ENCODE measurements at places on chromosomes 11 and 22.

DNA sequence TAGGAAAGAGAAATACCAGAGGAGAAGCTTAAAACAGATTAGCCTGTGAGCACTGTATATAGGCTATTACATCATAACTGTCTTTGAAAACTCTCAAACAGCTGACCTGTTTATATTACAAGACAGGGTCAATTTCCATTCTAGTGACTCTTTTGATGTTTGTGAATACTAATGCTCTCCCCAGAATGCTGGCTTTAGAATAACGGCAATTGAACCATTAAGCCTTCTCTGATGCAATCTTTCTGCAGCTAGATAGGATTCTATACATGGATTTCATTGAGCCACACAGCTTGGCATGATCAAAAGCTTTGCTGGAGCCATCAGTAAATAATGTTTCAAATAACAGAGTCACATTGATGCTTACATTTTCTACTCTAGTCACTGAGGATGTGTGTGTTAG is 122.7 kb upstream of the FAT3 start:
- DNase-seq, result no peak

- no peak for DNase-seq
These were observed 6.7 kb upstream of the CAPRIN1 start for GRCh38 chr11:34044664-34045485.

- no peak for DNase-seq
These were observed 126.4 kb downstream of the SEZ6L start for GRCh38 chr22:26295563-26296126.

GRCh38 chr22:36469094-36469710 is 12.2 kb downstream of the TXN2 start:
- no peak for DNase-seq

- DNase-seq, result no peak
These were observed 42.9 kb downstream of the GAB4 start for GRCh38 chr22:16965083-16965482.

DNA sequence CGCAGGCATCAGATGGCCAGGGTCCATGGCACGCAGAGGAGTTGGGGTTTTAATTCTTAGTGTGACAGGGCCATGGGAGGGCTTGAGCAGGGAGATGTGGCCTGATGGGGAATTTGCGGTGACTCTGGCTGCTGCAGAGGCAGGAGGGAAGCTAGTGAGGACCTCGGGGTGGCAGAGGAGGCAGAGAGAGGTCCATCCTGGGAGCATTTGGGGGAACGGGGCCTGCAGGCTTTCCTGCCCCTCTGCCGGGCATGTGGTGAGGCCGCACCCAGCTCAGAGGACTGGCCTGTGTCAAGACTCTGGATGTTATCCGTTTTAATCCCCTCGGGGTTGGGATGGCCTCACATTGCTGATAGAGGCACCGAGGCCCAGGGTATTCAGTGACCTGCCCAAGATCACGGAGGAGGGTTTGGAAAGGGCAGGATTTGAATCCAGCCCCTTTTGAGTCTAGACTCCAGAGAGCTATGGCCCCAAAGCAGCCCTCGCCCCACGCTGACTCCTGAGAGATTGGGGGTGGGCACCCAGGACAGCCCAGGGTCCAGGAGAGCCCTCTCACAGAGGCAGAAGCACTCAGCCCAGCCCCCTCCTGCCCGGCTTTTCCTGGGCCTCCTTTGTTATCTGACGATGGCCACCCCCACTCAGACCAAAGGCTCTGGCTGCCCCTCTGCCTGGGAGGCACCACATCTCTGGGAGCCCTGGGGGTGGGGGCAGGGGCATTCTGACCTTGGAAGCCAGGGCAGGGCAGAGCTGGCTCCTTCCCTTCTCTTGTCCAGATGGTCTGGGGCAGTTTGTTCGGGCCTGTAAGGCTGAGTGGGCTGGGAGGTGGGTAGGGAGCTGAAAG is 13.9 kb downstream of the MGAT3 start:
- no peak for DNase-seq

DNA sequence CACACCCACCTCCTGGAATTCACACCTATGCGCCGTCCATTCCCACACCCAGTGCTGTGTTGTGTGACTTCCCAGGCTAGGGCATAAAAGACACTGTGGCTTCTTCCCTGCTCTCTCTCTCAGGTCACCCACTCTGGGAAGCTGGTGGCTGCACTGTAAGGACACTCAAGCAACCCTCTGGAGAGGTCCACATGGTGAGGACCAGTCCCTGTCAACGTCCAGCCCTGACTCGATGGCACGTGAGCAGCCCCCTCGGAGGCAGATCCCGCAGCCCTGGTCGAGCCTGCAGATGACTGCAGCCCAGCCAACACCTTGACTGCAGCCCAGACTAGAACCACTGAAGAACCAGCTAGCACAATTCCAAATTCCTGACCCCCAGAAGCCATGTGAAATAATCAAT is 16.2 kb downstream of the CBX7 start:
- DNase-seq, result no peak

GRCh38 chr22:23832226-23833016 is 6.4 kb downstream of the DERL3 start:
- DNase-seq, result no peak

GRCh38 chr22:37062376-37062675 is 10.8 kb downstream of the KCTD17 start:
- DNase-seq, result no peak

GRCh38 chr22:22246706-22247105 is 2.1 kb downstream of the VPREB1 start:
- no peak for DNase-seq

DNA sequence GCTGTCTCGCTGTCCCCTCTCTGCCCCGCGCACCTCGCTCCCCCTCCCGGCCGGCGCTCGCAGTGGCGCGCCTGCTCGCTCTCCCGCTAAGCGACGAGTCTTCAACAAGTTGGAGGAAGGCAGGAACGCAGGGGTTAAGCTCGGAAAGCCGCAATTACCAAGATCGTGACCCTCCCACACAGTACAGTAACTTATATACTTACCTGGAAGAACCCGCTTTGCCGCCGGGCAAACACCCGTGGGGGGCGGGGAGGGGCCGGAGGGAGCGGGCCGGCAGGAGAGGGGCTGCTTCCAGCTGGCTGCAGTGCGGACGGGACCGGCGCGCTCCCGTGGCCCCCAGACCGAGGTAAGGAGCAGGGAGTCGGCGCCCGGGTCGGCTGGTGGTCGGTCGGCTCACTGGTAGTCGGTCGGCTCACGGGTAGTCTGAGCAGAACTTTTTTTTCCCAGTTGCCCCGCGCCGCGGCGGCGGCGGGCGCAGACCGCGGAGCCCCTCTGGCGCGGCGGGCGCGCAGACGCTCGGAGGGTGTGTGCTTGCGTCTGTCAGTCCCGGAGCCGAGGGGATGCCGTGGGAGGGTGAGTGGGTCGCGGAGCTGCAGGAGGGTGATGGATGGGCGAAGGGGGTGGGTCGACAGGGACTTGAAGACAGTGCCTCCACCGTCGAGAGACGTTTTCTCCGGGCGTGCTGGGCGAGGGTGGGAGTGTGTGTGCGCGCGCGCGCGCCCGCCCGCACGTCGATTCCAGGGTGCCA is 101.2 kb upstream of the HSD17B12 start:
- no peak for DNase-seq

- no peak for DNase-seq
These were observed 77.1 kb upstream of the OR9Q1 start for GRCh38 chr11:57946628-57947027.

DNA sequence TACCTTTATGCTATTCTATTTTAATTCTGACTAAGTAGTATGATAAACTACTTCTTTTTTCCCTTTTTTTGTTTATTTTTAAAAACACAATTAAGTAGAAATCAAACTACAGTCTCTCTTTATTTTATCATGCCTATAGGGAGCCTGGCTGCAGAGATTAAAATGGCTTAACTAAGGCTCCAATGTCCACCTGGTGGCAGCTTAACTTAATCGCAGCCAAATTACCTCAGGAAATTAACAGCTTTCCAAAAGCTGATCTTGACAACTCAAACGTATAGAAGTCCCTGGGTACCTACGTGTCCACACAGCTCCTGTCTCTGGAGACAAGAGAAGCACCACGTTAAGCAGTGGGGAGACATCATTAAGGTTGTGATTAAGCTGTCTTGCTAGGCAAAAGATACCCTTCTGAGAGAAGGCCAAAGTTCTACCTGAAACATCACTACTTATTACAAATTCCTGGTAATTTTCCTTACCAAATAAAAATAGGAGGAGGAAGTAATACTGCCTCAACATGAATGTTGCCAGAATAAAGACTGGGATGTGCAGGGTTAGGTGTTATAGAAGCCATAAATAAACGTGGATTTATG is 63.2 kb upstream of the SNX19 start:
- no peak for DNase-seq

DNA sequence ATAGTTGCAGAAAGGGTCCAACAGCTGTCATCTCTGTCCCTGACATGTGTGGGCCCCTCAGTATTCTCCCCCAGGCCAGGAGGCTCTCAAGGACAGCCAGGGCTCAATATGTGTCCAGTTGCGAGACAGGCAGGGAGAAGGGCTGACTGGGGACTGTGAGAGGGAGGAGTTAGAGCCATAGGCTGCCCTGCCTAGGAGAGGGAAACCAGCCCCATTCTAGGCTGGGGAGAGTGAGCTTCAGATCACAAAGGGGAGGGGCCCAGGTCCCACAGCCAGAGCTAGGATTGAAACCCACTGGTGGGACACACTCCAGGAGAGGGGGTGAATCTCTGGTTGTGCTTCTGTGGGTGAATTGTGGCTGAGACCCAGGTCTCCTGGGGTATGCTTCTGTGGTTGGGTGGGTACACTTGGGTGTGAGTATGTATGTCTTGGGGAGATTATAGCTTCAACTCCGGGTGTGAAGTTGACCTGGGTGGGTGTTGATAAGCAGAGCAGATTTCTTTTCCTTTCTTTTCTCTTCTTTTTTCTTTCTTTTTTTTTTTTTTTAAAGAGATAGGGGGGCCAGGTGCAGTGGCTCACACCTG is 2.1 kb upstream of the CARNS1 start:
- DNase-seq, result no peak

DNA sequence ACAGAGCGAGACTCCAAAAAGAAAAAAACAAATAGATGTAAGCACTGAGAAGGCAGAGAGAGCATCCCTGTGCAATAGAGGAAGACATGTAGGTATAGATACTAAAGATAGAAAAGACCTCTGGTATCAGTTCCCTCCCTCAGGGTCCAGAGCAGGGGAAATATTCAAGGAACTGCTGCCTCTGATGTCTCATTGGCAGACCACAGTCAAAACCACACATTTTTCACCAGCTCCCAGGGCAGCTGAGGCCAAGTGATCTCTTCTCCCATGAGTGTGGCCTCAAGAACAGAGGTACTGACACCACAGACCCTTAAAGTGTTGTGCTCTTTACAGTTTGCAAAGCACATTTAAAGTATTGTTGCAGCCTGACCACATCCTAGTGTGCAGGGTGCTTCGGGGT is 288.5 kb downstream of the NTM start:
- DNase-seq, result no peak

- no peak for DNase-seq
These were observed 98.2 kb downstream of the LDLRAD3 start for GRCh38 chr11:36041988-36042611.

GRCh38 chr22:47172771-47173534 is 410.5 kb downstream of the TBC1D22A start:
- no peak for DNase-seq

- DNase-seq, result no peak
These were observed 31.6 kb upstream of the CARS1 start for GRCh38 chr11:3088806-3089205.

- DNase-seq, result no peak
These were observed 54.4 kb upstream of the DRD2 start for GRCh38 chr11:113529606-113530005.

DNA sequence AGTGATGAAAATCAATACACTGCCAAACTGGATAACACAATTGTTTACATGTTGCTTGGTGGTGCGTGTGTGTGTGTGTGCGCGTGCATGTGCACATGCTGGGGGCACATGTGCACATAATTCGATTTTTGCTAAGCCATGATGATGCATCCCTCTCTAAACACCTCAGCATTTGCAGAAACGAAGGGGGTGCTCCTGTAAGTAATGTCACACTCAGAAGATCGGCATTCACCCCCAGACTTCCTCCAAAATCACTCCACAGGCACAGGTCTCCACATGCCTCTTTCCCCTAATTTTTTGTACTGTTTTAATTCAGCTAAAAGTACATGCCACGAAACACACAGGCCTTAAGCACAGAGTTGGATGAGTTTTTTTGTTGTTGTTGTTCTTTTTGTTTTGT is 341.5 kb downstream of the SHANK2 start:
- no peak for DNase-seq

GRCh38 chr11:76799066-76799804 is 16.1 kb downstream of the TSKU start:
- no peak for DNase-seq

DNA sequence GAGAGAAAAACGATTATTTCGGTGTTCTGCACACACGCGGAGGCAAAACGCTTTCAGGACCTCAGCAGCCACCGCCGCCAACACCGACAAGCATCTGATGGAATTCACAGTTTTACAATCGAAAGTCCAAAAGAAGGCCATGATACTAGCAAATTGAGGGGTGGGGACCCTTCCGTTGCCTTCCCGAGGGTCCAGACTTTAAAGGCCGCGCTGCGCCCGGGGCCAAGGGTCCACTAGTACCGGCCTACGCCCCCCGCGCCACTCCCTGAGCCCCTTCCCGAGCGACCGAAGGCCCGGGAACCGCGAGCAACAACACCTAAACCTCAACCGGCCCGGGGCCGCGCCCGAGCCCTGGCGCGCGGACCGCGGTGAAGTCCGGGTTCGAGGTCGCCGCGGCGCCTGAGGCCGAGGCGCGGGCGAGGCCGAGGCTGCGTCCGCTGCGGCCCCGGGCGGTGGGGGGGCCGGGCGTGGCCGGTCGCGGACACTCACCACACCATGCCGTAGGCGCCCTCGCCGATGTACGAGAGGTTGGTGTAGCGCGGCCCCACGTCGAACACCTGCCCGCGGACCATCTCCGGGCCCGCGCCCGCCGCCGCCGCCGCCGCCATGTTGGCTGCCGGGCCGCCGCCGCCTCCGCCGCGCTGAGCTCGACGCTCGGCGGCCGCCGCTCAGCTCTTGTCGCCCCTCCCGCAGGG is 465 bp downstream of the MAPK1 start:
- DNase-seq, result no peak

GRCh38 chr11:61887839-61888494 is 3.4 kb downstream of the FADS3 start:
- DNase-seq, result no peak

GRCh38 chr11:41273908-41274307 is 185.5 kb downstream of the LRRC4C start:
- DNase-seq, result no peak

- DNase-seq, result no peak
These were observed 304.3 kb upstream of the NCAM1 start for GRCh38 chr11:112656772-112657428.

DNA sequence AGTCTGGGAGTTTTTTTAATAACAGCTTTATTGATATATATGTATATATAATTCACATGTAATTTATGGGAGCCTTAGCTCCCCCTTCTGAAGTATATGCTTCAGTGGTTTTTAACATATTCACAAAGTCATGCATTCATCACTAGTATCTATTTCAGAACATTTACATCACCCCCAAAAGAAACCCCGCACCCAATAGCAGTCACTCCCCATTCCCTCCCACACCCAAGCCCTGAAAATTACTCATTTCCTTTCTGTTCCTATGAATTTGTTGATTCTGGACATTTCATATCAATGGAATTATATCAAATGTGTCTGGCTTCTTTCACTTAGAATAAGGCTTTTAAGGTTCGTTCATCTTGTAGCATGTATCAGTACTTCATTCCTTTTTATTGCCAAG is 35.6 kb upstream of the SYT7 start:
- DNase-seq, result no peak

Data from substantia nigra (tissue), 51 donors.